Tibial artery (tissue), 4 donors: ENCODE measurements at places on chromosomes 6 and 20.

DNA sequence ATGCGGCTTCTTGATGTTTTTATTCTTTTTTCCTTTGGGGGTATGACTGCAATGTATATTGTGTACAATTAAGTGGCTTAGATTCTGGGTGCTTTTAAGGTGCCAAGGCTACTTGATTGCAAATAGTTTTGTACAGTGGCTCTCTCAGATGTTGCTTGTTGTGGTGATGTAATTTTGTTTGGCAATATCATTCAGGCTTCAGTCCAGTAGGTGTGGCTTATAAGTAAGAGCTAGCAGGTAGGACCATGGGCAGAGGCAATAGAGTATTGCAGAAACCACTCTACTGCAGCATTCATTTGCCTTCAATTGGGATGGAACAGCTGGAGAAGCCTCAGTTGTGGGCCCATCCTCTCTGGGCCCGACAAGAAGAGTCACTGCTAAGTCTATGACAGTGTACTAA is 407.9 kb upstream of the MAN1A1 start:
- no peak for DNase-seq

- DNase-seq, result no peak
Observed at GRCh38 chr6:8535519-8535918, 100.2 kb upstream of the SLC35B3 start.

- DNase-seq, result no peak
Observed at GRCh38 chr20:5863040-5863833, 87.1 kb downstream of the TRMT6 start.

- no peak for DNase-seq
Observed at GRCh38 chr20:18650224-18650623, 62.4 kb downstream of the DTD1 start.

DNA sequence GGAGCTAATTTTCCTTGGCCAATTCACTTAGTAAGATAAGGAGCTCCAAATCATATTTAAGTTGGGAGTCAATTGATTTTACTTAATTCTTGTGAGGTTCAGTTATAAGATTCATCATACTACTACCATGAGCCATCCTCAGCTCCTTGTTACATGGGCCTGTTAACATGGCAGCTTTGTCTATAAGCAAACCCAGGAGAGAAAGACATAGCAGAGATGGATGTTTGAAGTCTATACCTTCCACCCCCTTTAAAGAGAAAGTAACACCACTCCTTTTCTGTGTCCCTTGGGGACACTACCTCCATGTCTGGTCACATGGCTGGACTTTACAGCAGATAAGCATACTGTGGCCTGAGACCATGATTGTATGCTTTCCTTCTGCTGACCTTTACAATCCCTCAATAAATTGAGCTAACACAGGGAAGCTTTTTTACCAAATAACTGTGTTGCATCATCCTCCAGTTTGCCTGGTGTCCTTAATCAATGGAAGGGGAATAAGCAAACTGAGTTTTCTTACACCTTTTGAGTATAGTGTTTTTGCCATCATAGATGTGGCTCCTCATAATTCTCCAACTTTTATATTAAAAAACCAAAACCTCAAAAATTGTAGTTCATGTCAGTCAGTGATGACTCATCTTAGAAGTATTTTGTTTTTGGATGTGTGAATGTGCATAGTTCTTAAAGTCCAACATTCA is 9.8 kb upstream of the ZNFX1 start:
- no peak for DNase-seq

- DNase-seq, result no peak
Observed at GRCh38 chr6:153872946-153873345, 166.1 kb upstream of the OPRM1 start.

GRCh38 chr6:40535819-40536380 is 51.3 kb downstream of the LRFN2 start:
- no peak for DNase-seq

GRCh38 chr6:159119791-159120190 is 49.4 kb upstream of the FNDC1 start:
- no peak for DNase-seq

DNA sequence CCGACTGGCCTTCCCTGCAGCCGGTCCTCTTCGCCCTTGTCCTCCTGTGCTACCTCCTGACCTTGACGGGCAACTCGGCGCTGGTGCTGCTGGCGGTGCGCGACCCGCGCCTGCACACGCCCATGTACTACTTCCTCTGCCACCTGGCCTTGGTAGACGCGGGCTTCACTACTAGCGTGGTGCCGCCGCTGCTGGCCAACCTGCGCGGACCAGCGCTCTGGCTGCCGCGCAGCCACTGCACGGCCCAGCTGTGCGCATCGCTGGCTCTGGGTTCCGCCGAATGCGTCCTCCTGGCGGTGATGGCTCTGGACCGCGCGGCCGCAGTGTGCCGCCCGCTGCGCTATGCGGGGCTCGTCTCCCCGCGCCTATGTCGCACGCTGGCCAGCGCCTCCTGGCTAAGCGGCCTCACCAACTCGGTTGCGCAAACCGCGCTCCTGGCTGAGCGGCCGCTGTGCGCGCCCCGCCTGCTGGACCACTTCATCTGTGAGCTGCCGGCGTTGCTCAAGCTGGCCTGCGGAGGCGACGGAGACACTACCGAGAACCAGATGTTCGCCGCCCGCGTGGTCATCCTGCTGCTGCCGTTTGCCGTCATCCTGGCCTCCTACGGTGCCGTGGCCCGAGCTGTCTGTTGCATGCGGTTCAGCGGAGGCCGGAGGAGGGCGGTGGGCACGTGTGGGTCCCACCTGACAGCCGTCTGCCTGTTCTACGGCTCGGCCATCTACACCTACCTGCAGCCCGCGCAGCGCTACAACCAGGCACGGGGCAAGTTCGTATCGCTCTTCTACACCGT is 6.1 kb downstream of the UBD start:
- DNase-seq, result no peak

DNA sequence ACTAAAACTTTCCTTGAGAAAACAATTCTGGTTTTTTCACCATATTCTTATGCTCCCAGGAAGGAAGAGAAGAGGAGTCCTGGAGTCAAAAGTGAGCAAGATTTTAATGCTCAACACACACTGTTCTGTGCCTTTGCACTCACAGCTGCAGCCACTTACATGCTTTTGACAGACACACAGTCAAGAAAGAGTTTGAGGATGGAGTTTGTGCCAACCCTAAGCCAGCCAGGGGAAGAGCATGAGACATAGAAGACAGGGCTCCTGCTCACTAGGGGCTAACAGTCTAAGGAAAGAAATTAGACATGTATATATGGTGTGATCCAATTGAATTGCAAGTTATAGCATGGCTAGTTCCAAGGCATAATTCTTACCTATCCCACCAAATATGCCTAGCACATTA is 37.1 kb upstream of the IL17A start:
- no peak for DNase-seq

GRCh38 chr6:111623046-111623718 is 17.5 kb upstream of the TRAF3IP2 start:
- no peak for DNase-seq

GRCh38 chr20:11323816-11324215 is 593.9 kb upstream of the BTBD3 start:
- DNase-seq, result no peak

DNA sequence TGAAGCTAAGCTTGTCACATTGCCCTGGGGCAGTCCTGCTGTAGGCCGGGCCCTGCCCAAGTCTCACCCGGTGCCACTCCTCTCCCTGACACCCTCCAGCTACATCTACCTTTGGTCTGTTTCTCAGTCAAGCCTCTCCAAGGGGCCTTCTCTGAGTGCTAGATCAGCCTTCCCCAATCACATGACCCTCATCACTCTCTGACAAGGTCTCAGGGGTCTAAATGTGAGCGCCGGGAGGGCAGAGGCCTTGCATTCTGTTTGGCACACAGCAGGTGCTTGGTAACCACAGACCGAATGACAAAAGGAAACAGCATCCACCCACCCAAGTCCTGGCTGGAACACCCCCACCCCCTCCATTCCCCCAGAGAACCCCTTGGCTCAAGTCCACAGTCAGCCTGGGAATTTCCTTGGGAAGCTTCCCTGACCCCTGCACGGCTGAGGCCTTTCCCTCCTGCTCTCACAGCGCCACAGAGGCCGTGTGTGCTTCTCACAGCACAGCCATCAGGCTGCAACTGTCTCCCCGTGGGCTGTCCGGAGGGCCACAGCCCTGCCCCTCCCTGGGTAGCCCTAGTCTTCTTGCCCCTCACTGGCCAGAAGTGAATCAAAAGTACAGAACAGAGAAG is 32.9 kb downstream of the PKIG start:
- DNase-seq, result no peak

GRCh38 chr6:112130878-112131277 is 43.5 kb downstream of the FAM229B start:
- no peak for DNase-seq

DNA sequence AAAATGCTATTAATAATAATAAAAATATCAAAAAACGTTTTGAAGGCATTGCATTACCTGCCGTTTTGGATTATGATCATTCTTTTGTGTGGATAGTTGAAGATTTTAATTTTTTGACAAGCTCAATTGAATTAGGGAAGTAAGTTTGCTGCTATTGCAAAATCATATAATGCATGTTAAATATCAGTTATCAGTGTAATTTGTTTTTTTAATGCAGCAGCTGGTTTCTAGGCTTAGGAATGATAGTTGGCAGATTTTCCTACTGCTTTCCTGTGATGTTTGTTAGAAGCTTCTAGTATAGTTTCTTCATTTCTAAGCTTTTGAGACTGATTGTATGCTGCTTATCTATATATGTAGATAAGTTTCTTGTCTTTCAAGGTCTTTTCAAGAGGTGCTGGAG is 99.0 kb downstream of the JARID2 start:
- no peak for DNase-seq

DNA sequence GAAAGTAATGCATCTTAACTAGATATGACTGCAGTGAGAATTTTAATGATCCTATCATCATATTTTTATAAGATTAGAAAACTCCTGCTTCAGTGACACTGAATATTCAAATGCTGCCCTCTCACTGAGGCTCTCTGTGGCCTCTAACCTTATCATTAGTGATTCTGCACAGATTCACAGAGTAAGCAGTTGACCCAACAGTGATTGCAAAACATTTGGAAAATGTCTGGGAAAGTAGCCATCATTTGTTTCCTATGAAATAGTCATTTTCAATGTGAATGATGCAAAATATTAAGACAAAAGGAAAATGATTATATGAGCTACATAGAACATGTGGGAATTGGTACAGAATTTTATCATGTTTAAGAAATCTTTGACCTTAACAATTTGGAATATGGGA is 210.3 kb downstream of the TBX18 start:
- no peak for DNase-seq

- DNase-seq, result peak; percentile 64
Observed at GRCh38 chr20:4828830-4829513, 107.3 kb downstream of the PRND start.

GRCh38 chr6:145652572-145652971 is 82.7 kb downstream of the EPM2A start:
- DNase-seq, result no peak

- peak; percentile 77 for DNase-seq
Observed at GRCh38 chr6:83511901-83512681, at the start of gene PRSS35. TSS of gene PRSS35 (plus strand) at chr6:83512534. CDS start at chr6:83523442, 10,908 bp downstream.

DNA sequence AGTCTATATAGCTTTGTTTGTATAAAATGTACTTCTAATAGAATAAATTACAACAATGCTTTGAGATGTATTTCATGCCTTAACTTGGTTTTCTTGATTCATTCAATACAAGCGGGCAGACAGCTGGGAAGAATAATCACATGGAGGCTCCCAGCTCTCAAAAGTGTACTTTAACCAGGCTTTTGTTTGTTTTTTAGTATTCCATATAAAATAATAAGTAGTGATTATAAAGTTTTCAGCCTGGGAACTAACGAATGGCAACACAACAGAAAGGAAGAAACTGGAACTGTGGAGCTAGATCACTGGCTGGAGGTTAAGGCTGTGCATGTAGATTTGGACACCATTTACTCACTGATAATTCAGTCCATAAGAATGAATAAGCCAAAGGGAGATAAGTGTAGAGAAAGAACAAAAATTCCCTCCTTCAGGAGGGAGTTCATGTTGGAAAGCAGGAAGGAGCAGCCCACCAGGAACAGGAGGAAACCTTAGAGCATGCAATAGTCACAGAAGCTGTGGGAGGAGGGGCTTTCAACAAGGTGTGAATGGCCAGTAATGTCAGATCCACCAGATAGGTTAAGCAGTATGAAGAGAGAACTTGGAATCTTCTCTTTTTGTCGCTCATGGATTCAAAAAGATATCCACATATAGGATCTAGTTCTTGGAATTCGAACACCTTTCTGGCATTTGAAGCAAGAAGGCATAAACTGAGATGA is 41.2 kb upstream of the SLC35D3 start:
- DNase-seq, result no peak

GRCh38 chr20:62342910-62343309 is 24.2 kb downstream of the LAMA5 start:
- no peak for DNase-seq

DNA sequence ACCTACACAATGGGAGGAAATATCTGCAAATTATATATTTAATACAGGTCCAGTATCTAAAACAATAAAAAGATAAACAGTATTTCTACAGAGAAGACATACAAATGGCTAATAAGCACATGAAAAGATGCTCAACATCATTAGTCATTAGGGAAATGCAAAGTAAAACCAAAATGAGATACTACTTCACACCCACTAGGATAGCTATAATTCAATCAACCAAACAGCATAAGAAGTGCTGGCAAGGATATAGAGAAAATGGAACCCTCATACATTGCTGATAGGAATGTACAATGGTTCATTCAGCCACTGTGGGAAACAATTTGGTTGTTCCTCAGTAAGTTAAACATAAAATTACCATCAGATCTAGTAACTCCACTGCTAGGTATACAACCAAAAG is 48.7 kb downstream of the NUDT3 start:
- DNase-seq, result no peak

DNA sequence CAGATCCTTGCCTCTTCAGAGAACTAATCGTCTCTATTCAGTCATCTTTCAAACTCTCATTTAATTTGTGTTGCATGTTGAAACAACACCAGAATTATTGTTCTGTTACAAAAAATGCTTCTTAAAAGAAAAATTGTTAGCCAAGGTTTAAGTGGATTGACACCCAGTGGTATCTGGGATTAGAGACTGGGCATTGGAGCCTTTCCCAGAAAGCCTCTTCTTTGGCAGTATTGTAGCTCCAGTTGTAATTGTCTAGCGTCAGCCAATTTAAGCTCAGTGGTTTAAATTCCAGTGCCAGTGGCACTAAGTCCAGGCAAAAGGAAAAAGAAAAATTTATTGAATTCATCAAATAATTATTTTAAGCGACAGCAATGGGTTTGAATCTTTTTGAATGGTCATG is 801 bp downstream of the CCDC28A start:
- DNase-seq, result no peak

- no peak for DNase-seq
Observed at GRCh38 chr20:56316051-56316450, 42.7 kb upstream of the FAM210B start.
